ENCODE measurements at places on chromosomes 6 and 20.

- DNase-seq, result no peak
Measured at GRCh38 chr6:474453-475185, 83.1 kb downstream of the IRF4 start.

GRCh38 chr6:132404330-132404729 lies 3.1 kb upstream of the MOXD1 start:
- DNase-seq, result no peak

DNA sequence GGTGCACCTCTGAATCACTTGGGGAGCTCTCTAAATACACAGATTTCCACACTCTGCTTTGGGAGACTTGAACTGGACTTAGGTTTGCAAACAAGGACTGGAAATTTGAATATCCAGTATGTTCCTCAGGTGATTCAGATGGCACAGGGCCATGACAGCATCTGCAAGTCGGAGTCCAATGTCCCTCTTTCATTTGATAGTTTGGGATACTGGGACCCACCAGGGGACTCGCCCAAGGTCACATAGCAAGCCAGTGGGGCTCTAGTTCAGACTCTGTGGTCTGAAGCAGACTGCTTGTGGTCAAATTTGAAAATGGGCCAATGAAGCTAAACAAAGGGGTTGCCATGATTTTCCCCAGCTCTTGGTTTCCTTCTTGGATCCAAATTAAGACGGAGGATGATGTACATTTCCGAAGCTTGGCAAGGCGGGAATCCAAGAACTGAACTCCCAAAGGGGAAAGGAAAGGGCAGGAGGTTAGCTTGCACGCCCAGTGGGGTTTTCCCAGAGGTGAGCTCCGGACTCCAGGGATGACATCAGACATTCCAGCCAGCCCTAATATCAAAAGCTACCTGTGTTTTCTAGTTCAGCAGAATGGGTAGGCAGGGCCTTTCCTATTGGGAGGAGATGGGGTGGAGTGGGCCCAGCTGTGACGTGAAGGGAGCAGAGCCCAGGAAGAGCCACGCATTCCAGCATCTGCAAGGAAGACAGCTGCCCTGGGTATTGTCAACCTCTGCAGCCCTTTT lies 3.4 kb upstream of the SYS1 start:
- DNase-seq, result no peak

DNA sequence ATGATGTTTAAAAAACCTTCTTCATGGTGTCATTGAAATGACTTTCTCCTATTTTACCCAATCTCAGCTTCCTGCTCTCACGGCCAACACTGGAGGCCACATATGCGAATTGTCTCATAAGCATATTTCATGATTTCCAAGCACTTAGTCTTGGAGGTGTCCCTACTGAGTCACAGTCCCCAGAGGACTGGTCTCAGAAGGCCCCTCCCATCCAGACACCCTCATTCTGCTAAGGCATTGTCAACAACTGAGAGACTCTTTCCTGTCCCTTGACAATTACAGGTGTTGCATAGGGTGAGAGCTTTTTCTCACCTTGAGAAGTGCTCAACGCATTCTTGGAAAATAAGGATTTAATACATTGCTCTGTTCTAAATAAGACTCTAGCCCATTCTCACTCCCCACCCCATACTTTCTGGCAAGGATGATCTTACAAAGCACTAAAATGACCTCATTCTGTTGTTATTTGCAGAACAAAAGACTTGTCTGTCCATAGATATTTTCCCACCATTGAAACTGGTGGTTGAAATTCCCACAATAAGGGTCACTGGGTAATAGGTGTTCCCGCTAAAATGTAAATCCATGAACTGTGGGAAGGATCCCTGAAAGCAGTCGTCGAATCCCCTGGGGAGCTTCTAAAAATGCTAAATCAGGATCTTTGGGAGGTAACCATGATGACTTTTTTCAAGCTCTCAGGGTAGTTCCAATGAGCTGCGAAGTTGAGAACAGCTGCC lies 32.3 kb upstream of the SLC22A23 start:
- DNase-seq, result no peak

- DNase-seq, result no peak
Measured at GRCh38 chr6:80523010-80523409, 416.5 kb downstream of the BCKDHB start.

DNA sequence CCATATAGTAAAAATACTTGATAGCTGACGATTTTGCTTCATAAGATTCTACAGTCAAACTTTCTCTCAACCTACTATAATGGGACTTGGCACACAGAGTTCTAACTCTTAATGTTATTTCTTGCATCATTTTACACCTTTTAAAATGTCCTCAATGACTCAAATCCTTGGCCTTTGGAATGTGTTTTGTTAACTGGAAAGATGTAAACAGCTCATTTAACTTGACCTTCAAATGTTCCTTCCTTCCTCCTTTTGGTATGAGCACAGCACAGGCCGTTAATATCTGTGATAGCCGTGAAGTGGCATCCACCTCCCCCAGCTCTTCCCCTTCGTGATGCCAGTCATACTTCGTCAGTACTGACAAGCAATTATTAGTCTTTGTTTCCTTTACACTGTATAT lies 972.0 kb upstream of the CITED2 start:
- DNase-seq, result no peak

DNA sequence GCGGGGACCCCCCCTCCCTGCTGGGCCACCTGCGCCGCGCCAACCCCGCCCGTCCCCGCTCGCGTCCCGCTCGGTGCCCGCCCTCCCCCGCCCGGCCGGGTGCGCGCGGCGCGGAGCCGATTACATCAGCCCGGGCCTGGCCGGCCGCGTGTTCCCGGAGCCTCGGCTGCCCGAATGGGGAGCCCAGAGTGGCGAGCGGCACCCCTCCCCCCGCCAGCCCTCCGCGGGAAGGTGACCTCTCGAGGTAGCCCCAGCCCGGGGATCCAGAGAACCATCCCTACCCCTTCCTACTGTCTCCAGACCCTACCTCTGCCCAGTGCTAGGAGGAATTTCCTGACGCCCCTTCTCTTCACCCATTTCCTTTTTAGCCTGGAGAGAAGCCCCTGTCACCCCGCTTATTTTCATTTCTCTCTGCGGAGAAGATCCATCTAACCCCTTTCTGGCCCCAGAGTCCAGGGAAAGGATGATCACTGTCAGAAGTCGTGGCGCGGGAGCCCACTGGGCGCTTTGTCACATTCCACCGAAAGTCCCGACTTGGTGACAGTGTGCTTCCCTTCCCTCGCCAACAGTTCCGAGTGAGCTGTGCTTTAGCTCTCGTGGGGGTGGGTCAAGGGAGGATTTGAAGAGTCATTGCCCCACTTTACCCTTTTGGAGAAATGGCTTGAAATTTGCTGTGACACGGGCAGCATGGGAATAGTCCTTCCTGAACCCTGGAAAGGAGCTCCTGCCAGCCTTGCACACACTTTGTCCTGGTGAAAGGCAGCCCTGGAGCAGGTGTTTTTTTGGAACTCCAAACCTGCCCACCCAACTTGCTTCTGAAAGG lies 2.1 kb downstream of the VEGFA start:
- DNase-seq, result peak; percentile 66

- DNase-seq, result no peak
Measured at GRCh38 chr6:78700991-78701390, 166.4 kb upstream of the IRAK1BP1 start.

DNA sequence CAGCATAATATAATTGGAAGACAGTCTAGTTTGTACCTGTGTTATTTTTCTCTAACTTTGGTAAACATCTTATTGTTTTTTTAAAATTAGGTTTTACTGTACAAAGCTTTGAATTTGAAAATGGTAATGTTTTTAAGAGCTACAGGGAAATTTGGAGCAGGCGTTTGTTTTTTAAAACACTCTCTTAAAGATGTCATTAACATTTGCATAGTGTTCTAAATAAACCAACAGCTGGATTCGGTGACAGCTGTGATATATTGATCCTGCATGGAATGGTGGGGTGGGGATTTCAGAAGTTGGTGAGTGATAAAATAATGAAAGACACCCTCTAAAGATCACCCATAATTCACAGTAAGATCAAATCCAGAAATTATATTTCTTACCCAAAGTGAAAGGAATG lies 97.9 kb upstream of the PRL start:
- no peak for DNase-seq

DNA sequence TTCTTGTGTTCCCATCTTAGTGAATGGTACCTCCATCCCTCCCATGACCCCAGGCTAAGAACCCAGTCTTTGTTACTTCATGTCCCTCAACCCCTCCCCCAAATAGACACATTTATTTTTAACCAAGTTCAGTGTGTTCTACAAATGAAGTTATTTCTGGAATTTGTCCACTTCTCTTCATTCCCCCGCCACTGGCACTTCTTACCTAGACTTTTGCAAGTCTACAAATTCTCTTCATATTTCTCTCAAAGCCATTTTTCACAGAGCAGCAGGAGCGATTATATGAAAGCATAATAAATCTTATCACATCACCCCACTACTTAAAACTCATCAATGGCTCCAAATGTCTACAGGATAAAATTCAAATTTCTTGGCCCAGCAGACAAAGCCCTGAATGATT lies 131.4 kb downstream of the BTBD9 start:
- no peak for DNase-seq

GRCh38 chr20:46979603-46980241 lies 85.1 kb downstream of the EYA2 start:
- no peak for DNase-seq

Data from mesothelial cell of epicardium (in vitro differentiated cells).